T-helper 1 cell treated with Interleukin-12 subunit alpha and Interleukin-12 subunit beta and Interleukin-4 antibody, amounts not matched to agents 30 ng/mL and 1 ng/mL, for 36 hours (primary cell): ENCODE measurements at places on chromosomes 3 and 15. TPM values are rescaled to one million over a fixed set of nuclear protein-coding genes. Genes with fewer than 3 reads are reported as not detected.

OSBPL10 gene
- total RNA-seq = 4.7 and 4.9 TPM in 2 replicates

A4GNT gene
- total RNA-seq = not detected in 2 replicates

FBLN2 gene
- not detected in 2 replicates for total RNA-seq

ST6GAL1 gene
- total RNA-seq = 175 and 191 TPM in 2 replicates

GOLGA8Q gene
- total RNA-seq = 7.2 and 8.0 TPM in 2 replicates

CCK gene
- not detected in 2 replicates for total RNA-seq

ZMYND10 gene
- total RNA-seq = 1.2 and 1.6 TPM in 2 replicates

HDGFL3 gene
- 82.3 and 87.0 TPM in 2 replicates for total RNA-seq

SPPL2A gene
- 139 and 146 TPM in 2 replicates for total RNA-seq

VWA5B2 gene
- not detected in 2 replicates for total RNA-seq

TTLL13 gene
- 0.61 and 1.4 TPM in 2 replicates for total RNA-seq

PRR20G gene
- not detected in 2 replicates for total RNA-seq

TMEM158 gene
- total RNA-seq = 0.15 TPM in 1 of 2 replicates, not detected in the other
